ENCODE measurements at places on chromosomes 11 and 22.

DNA sequence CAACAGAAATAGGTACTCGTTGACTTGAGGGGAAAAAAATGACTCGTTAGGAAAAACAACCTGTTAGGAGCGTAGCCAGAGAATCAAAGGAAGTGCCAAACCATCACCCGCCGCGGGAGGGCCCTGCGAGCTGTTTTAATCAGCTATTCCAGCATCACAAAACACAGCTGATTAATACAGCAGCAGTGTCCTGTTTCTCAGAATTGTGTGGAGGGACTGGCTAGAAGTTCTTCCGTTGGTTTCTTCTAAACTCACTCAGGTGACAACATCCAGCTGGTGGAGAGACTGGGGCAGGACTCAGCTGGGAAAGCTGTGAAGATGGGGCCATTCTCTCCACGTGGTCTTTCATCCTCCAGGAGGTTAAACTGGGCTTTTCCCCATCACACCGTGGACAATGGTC lies 28.0 kb downstream of the HSPA8 start:
- DNase-seq: no peak

GRCh38 chr11:17839450-17839849 lies 104.9 kb downstream of the KCNC1 start:
- no peak for DNase-seq

DNA sequence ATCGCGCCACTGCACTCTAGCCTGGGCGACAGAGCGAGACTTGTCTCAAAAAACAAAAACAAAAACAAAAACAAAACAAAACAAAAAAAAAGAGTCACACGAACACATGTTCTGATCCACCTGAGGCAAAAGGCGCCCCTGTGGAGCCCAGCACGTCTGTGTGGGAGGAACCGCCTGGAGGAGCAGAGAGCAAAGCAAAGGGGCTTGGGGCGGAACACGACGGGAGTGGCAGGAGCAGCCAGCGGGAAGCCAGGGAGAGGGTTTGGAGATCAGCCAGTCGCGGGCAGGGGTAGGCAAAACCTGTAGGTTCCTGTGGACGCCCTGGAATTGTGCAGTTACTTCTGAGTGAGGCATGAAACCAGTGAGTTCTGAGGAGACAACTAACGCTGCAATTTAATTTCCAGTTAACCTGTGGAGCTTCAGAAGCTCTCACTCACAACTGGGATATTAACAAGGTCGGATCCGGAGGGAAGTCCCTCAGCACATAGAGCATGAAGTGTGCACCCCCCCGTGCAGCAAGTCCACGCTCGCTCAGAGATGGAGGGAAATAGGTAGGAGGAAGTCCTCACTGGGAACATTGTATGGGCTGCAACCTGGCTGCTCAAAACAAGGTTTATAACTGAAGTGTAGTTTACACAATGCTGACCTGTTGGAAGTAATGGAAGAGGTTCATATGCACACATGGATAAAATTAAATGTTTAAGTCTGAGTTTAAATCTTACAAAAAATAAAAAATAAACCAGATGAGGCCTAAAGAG lies 13.2 kb upstream of the USP18 start:
- DNase-seq: no peak

GRCh38 chr11:126592496-126593410 lies 237.3 kb downstream of the ST3GAL4 start:
- no peak for DNase-seq

- no peak for DNase-seq
Measured at GRCh38 chr11:50080256-50080655, 47.6 kb downstream of the OR4C45 start.

DNA sequence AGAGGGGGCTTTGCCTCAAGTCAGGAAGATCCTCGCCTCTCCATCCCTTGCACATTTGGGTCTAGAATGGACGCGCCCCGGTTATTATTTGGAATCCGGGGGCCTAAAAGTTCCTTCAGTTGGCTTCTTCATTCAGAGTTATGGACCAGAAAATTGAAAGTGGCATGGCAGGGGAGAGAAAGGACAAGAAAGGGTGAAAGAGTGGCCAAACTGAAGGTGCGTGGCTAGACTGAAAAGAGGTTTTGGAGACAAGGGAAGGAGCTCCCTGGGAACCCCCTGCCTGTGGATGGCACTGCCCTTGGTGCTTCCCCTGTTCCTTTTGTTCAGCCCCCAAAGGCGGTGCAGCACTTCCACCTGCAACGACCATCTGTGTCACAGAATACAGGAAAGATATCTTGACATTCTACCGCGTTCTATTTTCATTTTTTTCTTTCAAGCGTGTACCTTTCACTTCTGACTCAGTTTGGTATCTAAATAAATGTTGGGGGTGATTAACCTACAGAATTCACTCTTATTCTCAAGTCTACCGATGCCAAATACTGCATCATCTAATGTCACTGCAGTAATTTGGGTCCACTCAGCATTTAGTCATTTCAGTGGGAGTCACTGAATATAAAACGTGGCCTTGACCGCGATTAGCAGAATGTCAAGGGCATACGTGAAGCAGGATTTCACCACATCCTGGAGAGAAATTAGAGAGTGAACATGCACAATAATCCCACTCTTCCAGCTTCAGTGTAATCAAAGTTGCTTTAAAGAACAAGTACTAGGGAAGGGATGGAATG lies 88.1 kb upstream of the ARHGAP32 start:
- peak; percentile 21 for DNase-seq

DNA sequence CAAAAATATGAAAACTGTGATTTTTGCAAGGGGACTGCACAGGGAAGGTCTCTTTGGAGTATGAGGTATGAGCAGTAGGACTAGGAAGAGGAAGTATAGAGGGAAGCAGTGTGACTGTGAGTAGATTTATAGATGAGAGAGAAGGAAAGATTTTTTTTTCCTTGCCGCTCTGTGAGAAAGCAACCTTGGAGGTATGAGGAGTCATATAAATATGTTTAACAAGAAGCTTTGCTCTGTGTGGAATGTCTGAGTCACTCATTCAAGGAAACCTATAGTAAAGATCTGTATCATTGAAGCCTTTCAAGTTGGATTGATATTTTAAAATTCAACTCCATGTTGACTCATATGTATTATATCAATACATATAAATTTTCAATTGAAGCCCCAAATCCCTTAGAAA lies 26.2 kb downstream of the DNHD1 start:
- no peak for DNase-seq

- no peak for DNase-seq
Measured at GRCh38 chr11:11449327-11449726, 96.3 kb upstream of the CSNK2A3 start.

- DNase-seq: no peak
Measured at GRCh38 chr11:57638005-57638781, 11.5 kb downstream of the YPEL4 start.

DNA sequence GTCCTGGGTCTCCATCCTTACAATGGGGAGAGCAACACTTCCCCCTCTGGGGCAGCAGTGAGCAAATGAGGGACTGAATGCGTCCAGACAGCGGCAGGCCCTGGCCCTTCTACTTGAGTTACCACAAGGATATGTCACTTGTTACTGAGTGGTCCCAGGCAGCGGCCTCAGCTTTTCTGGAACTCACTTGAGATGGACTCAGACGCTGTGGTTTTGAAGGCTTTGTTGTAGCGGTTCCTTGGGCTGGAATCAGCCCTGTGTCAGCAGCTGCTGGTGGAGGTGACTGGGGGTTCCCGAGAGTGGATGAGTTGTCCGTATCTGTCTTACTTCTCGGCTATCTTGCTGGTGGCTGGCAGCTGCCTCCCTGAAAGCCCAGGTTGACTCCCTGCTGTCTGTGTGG lies 77.0 kb downstream of the MICAL2 start:
- DNase-seq: peak; percentile 51

DNA sequence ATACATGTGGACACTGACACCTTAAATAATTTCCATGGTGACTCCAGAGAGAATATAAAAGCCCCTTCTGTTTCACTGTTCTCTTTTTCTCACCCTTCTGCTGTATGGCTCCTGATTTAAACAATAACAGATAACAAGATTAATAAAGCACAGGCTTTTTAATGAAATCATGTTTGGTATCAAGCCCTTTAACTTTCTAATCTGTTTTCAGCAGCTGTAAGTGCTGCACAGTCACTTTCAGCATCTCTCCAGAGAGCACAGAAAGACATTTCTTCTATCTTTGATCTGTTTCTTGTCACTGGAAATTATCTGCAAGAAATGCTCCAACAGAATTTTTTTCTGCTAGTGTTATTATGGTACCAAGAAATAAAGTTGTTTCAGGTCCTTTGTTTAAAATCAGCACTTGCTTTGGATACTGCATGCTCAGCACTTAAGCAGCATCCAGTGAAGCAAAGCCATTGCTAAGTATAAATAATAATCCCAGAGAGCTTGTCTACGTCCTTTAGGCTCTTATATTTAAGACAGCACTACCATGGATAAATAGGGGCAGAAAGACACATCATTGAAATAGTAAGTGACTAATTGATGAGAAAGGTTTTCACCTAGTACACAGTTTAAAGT lies 134.2 kb upstream of the CARD18 start:
- DNase-seq: no peak

DNA sequence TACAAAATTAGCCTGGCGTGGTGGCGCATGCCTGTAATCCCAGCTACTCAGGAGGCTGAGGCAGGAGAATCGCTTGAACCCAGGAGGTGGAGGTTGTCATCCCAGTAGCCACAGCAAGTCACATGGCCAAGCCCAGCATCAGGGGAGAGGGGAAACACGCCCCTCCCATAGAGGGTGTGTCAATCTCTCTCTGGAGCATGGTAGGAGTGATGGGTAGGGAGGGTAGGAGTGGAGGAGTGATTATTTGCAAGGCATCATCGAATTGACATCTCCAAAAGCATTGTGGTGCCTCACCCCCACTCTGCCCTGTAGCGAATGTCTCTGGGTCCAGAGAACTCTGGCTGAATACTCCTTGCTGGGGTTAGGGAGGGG lies 6.1 kb upstream of the SSTR3 start:
- DNase-seq: no peak

DNA sequence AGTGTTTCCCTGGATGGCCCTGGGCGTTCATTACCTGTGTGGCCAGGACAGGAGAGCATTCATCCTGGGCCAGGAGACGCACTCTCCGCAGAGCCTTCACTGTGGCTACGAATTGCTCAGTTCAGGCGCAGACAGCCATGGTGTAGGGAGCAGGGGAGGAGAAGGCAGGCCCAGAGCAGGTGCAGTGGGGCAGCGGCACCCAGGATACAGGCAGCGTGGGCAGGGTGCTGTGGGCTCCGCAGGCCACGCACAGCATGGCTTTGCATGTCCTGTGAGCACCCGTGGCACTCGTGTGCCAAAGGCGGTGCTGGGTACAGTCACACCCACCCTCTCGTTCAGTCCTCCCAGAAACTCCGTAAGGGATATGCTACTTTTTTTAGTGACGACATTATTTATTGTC lies 124.2 kb upstream of the B3GAT1 start:
- DNase-seq: no peak
